ENCODE measurements at places on chromosomes 4 and X.
A peak's percentile ranks its signal among the peaks of the same experiment; 100 is the strongest.

DNA sequence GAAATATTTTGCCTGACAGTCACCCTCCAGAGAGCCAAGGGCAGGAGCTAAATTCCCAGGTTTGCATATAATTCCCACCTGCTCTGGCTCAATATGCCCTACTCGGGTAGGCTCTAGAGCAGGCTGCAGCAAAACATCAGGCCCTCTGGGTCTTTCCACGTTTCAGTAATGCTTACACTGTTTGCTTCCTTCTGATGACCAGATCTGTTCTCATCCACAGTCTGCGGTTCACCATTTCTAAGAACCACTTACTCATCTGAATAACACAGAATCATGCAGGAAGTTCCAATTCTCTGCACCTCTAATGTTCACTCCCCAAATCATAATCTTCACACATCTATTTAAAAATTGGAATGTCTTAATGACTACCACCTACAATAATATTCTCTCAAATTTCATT is 141.4 kb downstream of the PPP3CA start:
- no peak for DNase-seq

DNA sequence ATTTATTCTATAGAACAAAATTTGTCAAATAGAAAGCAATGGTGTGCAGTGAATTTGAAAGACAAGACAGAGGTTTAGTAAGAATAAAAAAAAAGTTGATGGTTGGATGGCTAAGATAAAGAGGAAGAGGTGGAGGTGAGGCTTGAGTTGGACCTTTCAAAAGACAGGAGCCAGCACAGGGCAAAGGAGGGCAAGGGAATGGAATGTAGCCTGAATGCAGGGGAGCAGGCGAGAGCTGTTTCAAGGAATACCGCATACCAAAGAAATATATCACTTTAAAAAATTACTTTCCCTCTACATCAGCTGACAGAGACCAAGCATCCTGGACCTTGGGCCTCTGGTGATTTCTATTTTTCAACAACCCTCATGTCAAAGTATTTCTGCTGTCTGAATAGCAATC is 38.0 kb upstream of the CXXC4 start:
- DNase-seq, result no peak

DNA sequence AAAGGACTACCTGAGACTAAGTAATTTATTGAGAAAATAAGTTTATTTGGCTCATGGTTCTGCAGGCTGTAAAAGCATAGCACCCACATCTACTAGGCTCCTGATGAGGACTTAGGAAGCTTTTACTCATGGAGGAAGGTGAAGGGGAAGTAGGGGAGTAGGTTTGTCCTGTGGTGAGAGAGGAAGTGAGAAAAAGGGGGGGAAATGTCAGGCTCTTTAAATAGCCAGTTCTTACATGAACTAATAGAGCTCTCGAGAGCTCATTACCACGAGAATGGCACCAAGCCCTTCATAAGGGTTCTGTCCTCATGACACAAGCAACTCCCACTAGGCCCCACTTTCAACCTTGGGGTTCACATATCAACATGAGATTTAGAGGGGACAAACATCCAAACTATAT is 125.5 kb upstream of the NRK start:
- DNase-seq, result no peak

- no peak for DNase-seq
Measured at GRCh38 chr4:152822323-152822722, 42.6 kb downstream of the ARFIP1 start.

GRCh38 chr4:108166038-108166437 is 2.7 kb downstream of the LEF1 start:
- DNase-seq, result no peak

GRCh38 chrX:119251386-119251785 is 15.3 kb downstream of the PGRMC1 start:
- no peak for DNase-seq

DNA sequence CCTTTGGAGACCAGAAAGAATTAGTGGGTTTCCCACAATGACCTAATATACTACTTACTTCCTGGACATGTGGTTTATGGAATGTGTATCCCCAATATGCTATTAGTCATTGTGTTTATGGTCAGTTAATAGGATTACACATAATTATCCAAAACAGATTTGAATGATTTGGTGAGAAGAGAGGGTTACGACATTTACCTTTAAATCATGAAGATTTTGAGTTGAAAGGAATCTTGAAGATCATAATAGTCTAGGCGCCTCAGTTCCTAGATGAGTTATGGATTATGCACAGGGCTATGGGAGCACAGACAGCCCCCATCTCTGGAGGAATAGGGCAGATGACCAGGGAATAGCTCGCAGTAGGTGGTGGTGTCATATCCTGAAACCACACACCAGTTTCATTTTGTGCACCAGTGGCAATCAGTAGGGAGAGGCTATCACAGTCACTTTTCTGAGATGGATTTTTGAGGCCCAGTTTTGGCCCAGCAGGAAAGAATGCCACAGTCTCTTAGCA is 61.3 kb downstream of the SEPTIN11 start:
- no peak for DNase-seq

- DNase-seq, result no peak
Measured at GRCh38 chr4:144421839-144422565, 224.0 kb upstream of the HHIP start.

DNA sequence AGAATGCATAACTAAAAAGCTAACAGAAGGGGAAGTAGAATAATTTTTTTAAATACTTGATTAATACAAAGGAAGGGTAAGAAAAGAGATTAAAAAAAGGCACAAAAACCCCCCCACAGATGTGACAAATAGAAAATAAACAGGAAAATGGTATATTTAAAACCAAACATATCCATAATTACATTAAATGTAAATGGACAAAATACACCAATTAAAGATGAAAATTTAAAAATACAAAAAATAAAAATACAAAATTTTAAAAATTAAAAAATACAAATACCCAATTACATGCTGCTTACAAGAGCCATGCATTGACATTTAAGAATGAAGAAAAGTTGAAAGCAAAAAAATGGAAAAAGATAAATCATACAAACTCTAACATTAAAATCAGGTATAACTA is 86.0 kb downstream of the SEL1L3 start:
- no peak for DNase-seq

DNA sequence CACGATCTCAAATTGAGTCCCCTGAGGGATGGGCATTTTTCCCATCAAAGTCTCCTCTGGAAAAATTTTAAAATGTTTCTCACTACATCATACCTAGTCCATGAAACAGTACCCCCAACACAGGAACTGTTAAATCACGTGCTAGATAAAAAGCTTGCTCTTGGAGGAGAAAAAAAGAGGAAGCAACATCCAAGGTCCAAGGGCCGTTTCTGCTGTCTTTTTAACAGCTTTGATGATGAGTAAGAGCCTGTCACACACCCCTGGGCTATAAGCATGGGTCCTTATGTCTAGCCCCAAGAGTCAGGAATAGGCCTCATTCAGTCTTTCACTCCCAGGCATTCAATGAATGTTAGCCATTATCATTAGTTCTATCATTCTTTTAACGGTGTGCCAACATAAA is 128.9 kb downstream of the SH3KBP1 start:
- no peak for DNase-seq

DNA sequence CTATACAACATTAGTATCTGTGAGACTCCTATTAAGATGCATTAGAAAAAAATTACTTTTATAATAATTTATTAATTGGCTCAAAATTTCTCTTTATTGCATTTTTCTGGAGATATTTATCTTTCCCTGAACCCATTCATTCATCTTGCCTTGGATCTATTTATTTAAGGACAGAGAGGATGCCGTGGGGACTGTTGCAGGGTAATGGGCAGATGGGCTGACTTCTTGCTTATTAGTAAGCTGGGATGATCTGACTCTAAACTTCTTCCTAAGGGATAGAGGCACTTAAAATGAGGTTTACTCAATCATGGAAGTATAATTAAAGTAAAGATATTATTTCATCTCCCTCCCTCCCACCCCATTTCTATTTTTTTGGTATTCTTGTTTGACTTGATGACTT is 18.2 kb upstream of the ANK2 start:
- DNase-seq, result no peak

DNA sequence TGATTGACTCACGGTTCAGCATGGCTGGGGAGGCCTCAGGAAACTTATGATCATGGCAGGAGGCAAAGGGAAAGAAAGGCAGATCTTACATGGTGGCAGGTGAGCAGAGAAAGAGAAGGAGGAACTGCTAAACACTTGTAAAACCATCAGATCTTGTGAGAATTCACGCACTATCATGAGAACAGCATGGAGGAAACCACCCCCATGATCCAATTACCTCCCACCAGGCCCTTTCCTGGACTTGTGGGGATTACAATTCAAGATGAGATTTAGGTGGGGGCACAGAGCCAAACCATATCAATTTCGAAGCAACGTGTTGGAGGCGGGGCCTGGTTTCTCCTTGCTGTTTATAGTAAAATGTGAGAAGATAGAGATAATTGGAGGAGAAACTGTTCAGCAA is 167.4 kb downstream of the GABRB1 start:
- no peak for DNase-seq

- DNase-seq, result no peak
Measured at GRCh38 chr4:99381588-99382175, 29.1 kb upstream of the ADH1C start.

- DNase-seq, result peak; percentile 12
Measured at GRCh38 chr4:7043284-7044136, at the start of gene TADA2B. Gene TADA2B, plus strand, starts transcription at chr4:7043372. Its CDS starts 208 bp downstream, at chr4:7043580.

- no peak for DNase-seq
Measured at GRCh38 chr4:87589531-87589930, 18.8 kb upstream of the DSPP start.

- DNase-seq, result no peak
Measured at GRCh38 chr4:48196758-48197504, 62.9 kb upstream of the TXK start.

GRCh38 chr4:73704314-73705055 is 35.9 kb upstream of the CXCL8 start:
- no peak for DNase-seq

DNA sequence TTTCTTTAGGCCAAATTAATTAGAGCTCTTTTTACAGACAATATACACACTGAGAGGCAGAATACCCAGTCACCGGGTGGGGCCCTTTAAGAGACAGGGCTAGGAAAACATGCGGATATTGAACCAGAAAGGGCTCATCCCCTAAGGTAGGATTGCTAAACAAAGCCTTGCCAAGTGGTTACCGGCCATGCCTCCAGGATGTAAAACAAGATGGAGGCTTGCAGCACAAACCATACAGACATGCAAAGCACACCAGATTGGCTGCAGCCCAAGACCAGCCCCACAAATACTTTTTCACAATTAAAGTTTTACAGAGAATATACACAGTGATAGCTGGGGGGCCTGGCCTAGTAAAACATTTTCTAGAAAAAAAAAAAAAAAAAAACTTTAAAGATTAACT is 210.0 kb downstream of the KLHL4 start:
- no peak for DNase-seq

DNA sequence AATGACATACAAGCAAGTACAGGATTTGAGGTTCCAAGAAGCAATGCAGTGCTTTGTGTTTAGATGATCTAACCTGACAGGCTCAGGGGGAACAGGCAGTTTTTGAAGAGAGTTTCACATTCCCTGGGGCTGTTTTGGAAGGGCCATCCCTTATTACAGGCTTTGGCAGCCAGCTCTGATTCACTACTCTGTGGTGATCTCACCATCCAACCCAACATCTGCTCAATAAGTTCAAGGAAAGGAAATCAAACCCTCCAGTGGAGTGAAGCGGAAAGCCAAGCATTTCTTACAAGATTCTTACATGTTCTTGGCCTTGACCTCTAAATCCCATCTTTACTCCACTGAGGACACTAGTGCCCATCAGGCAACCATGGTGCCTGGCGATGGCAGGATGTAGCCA is 7.5 kb downstream of the IDS start:
- no peak for DNase-seq

Measured in stimulated activated CD4-positive, alpha-beta T cell treated with anti-CD3 and anti-CD28 coated beads, Interleukin-1b, Interleukin-23, amount 100 ng/mL, for 1 hour (primary cell).